ENCODE measurements at places on chromosomes 2 and 18.

GRCh38 chr2:179344970-179345369 is 80.3 kb upstream of the SESTD1 start:
- DNase-seq: no peak

DNA sequence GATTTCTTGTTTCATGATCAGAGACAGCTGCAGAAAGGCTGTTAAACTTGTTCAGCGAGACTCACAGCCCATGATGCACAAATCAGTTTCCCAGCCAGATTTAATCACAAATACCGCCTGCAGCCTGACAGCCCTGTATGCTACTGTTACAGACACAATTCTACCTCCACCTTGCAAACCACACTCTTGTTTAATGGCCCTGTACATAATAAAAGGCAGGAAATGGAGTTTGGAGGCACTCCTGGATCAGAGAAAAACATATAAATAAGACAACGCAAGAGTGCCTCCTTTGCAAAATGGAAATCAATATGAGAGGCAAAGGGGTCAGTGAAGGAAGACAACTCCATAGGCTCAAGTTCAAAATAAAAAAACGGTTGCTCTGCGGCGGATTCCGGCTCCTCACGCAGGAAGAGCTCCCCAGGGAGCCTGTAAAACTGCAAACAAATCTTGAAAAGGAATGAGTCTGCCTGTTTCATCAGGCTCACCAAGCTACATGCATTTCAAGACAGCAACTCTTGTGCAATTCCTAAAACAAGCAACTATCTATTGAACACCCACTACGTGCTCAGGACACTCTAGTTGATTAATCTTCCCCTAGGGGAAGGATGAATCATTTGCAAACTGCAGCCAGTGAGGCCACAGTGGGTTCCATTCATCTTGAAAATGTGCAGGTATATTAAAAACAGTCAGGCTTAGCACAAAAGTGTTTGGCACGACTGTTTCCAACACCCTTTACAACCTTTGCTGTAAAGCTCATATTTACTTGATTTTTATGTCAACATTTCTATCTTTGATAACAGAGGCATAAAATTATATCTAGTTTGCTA is 37.5 kb downstream of the TBC1D8 start:
- no peak for DNase-seq

- no peak for DNase-seq
These were observed 216.1 kb downstream of the ZNF804A start for GRCh38 chr2:184814421-184814820.

- no peak for DNase-seq
These were observed 121.6 kb downstream of the TXNL1 start for GRCh38 chr18:56516789-56517188.

DNA sequence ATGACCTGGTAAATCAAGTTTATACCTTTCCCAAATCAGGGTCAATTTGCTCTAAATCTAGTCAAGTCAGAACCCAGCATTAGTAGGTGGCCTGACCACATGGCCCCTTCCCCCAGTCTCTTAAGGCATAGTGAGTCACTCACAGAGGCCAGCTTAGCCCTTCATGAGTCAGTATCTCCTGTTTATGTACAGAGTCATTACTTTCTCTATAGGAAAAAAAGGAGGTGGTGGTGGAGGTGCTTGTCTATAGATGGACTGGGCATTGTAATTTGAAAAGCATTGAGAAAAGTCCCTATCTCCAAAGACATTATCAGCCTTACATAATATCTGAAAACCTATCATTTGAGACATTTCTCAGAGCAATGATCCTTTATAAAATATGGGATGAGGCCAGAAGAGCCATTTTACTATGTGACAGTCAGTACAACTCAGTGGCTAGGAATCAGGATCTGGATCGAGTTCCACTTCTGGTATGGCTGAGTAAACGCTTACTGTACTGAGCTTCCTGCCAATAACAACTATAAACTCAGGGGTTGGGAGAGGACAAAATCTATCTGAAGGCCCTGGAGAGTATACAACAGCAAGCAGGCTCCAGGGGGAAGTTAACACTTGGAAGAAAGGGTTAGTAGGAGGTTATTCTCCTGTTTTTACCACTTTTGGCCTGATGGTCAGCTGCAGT is 22.5 kb upstream of the SIGLEC15 start:
- no peak for DNase-seq

Measured in C1 segment of cervical spinal cord (tissue), 14 donors.